Endothelial cell (in vitro differentiated cells): ENCODE measurements at places on chromosomes 1 and 21.

GRCh38 chr1:175287849-175288248, 95.3 kb upstream of the KIAA0040 start:
- DNase-seq, result no peak

DNA sequence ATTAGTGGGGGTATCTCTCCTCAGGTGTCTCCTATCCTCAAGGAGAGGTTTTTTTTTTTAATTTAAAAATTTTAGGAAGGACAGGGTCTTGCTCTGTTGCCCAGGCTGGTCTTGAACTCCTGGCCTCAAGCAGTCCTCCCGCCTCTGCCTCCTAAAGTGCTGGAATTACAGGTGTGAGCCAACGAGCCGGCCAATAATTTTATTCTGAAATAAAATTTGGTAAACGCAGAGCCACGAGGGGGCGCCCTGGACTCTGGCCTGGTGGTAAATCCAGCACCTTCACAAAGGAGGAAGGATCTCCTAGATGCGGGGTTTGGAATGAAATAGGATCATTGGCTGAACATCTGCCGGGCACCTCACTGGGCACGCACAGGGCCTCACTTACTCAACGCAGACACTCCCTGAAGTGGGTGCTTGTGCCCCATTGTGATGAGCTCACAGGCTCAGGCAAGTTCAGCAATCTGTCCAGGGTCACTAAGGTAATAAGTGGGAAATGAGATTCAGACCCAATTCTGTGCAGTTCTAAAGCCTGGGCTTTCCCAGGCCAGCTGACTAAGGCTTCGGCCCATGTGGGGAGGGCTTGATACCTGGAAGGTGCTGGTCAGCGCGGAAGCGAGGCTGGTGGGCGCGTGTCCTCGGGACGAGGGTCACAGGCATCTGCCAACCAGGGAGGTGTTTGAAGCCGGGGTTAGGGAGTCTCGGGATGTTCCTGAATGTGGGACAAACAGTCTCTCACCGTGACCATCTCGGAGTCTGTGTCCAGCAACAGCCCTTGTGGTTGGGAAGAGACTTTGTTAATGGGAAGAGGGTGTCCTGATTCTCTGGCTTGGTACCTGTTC, 32.7 kb upstream of the ETV3 start:
- peak; percentile 70 for DNase-seq

DNA sequence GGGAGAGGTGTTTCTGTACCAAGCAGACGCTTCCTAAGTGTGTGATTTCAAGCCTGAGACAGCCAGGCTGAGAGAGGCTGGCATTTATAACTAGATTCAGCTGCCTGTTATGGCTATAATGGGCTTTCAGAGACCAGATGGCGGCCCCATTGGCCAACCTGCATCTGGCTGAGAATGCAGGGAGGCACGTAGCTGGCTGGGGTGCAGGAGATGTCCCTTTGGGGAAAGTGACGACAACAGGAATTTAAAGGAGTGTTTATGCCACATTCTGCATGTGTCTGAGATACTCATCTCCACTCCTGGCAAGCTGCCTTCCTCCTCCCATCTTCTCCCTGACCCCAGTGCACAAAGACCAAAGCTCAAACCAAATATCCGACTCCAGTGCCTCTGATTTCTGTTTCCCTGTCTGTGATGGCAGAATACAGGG, 21.3 kb upstream of the CCDC190 start:
- DNase-seq, result no peak

DNA sequence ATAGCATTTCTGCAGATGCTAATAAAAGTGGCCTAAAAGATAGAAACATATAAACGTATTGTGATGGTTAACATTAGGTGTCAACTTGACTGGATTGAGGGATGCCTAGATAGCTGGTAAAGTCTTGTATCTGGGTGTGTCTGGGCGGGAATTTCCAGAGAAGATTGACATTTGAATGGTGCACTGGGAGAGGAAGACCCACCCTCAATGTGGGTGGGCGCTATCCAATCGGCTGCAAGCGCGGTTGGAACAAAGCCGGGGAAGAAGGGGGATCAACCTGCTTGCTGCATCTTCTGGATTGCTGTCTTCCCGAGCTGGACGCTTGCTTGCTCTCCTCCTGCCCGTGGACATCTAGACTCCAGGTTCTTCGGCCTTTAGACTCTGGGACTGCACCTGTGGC, 114.0 kb upstream of the ZNF644 start:
- no peak for DNase-seq

DNA sequence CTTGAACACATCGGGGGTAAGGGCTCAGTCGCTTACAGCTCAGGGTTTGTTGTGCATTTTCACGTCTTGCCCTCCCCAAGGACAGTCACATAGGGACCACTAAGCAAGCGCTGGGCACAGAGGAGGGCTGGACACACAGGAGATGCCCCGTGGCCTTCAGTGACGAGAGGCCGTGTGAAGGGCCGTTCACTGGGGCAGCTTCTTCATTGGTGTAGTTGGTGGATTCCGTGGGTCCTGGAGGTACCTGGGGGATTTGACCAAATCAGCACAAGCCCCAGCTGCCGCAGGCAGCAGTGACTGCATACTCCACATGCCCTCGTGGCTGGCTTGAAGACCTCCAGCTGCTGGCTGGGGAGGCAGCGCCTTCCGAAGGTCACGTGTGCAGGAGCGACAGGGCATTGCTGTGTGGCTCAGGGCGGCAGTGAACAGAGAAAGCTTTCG, 100.8 kb upstream of the C1orf174 start:
- DNase-seq, result no peak

DNA sequence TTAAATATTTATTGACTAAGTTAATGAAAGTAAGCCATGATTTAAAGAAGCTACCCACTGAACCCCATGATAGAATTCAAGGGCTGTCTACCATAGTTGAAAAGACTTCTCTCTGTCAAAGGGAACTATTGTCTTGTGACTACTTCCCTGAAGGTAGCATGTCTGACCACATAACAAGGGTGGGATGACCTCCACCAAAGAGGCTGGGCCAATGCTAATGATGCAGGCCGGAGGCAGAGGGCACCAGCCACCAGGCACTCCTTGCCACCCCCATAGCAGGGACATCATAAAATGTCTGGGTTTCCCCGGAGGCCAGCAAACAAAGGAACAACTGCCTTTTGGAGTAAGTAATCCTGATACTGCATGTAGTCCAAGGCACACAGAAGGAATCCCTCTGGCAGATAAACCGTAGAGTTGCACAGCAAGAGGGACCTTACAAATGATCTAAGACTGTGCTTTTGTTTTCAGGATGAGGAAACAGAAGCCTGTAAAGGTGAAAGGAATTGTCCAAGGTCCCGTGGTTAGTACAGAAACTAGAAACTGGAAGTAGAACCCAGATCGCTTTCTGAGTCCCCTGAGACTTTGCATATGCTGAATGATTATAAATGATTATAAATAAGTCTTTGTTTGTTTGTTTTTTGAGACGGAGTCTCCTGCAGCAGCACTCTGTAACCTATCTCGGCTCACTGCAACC, 33.5 kb upstream of the ITPKB start:
- DNase-seq, result no peak

GRCh38 chr1:151705146-151705545, 11.5 kb downstream of the CELF3 start:
- no peak for DNase-seq

GRCh38 chr1:185263292-185263691, 53.8 kb downstream of the IVNS1ABP start:
- DNase-seq, result no peak

DNA sequence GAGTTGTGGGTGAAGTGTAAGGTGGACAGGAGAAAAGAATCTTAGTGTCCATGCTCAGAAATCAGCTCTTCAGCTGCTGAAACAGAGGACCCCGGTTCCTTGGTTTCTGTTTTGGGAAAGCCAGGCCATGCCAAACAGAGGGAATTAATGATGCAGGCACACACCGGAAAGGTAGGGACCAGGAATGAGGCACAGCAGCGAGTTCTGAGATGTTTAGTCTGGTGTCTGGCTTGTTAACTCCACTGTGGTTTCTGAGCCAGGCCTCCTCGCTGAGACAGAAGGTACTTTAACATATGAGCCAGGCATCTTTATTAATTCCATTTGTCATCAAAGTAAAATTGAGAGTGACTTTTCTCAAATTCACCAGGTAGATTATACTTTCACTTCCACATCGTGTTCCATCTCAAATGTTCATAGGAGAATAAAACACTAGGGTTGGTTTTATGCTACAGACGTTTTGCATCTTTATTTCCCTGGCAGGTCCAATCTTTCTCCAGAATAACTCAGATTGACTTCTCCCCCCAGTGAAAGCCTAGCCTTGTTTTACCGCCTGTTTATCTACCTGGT, 23.5 kb downstream of the LRRC8D start:
- no peak for DNase-seq

- DNase-seq, result no peak
These were observed 11.7 kb downstream of the IQGAP3 start for GRCh38 chr1:156560585-156561163.

DNA sequence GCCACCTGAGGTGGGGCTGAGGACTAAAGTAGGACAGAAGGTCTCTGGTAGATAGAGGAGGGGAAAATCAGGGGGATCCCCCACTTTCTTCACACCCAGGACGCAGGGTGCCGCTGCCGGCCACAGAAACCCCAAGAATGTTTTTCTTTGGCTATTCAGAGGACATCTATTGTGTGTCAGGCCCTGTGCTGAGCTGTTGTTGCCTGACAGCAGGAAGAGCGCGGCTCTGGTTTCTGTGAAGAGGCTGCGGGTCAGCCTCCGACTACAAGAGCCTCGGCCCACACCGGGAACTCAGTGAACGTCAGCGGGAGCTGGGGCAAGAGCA, 407 bp upstream of the PIGV start:
- DNase-seq, result no peak

DNA sequence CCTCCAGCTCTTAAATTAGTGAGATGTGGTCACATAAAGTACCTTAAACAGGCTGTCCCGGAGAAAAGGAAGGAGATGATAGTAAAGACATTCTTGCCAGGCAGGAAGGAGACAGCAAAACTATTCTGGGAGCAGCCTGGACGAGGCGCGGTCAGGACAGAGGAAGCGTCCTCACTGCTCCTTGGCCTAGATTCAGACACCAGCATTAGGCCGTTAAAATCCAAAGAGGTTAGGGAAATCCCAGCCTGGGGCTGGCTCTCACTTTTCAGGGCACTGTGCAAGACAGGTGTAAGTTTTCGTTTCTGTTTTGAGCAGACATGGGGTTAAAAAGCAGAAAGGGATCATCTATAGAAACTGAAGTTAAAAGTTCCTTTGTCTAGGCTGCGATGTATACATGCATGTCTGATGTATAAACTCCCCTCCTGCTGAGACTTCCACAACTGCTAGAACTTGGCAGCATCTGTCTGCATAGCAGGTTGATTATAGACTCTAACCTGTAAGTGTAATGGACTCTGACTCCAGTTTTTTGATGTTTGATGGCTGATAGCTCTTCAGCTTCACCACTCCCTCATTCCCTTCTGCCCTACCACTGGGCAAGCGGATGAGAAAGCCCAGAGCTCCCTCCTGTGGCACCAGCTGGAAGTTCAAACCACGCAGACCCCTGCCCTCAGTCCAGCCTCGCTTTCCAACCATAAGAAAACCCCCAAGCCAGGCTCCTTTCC, 21.5 kb downstream of the STPG1 start:
- peak; percentile 80 for DNase-seq

DNA sequence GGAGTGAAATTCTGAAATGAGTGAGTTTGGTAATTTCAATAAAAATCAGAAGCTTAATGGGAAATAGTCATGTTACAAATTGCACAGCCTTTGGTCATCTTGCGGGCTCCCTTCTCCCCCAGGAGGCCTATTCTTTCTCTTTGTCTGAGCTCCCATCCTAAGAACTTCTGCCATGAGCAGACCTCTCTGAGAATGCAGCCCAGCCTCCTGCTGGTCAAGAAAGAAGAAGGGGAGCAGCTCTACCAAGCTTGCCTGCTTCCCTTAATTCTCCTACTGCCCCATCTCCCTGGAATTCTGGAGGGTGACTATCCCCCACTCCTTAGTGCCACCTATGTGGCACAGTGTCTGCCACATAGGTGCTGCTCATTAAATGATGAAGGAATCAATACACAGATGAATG, 300.7 kb upstream of the DAB1 start:
- DNase-seq, result no peak

GRCh38 chr21:33643658-33644311, 1.5 kb downstream of the ITSN1 start:
- DNase-seq, result peak; percentile 7

DNA sequence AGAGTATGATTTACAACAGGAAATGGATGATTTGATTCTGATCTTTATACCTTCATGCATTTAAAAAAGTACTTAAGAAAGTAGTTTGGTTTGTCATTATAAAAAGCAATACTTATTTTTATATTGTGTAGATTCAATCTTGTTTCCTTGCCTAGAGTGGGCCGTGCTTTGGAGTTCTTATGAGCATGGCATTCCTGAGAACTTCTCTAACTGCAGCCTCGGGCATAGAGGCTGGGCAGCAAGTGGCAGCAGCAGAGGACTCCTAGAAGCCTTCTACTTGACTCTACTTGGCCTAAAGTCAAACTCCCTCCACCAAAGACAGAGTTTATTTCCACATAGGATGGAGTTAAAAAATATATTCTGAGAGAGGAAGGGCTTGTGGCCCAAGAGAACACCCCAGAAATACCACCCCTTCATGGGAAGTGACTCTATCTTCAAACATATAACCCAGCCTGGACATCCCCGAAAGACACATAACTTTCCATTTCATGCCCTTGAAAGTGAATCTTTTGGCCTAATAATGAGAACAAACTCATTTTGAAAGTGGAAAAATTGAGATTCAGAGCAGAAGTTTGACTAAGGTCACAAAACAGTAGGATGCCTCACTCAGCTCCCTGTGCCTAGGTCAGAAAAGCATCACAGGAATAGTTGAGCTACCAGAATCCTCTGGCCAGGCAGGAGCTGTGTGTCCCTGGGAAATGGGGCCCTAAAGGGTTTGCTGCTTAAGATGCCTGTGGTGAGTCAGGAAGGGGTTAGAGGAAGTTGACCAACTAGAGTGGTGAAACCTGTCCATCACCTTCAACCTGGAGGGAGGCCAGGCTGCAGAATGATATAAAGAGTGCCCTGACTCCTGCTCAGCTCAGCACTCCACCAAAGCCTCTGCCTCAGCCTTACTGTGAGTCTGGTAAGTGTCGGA, at the start of gene IVL:
Gene IVL, plus strand, starts transcription at position 861 of the 916 bp plus-strand sequence. CDS start 1,252 bp downstream, outside the sequence.
- DNase-seq, result no peak

DNA sequence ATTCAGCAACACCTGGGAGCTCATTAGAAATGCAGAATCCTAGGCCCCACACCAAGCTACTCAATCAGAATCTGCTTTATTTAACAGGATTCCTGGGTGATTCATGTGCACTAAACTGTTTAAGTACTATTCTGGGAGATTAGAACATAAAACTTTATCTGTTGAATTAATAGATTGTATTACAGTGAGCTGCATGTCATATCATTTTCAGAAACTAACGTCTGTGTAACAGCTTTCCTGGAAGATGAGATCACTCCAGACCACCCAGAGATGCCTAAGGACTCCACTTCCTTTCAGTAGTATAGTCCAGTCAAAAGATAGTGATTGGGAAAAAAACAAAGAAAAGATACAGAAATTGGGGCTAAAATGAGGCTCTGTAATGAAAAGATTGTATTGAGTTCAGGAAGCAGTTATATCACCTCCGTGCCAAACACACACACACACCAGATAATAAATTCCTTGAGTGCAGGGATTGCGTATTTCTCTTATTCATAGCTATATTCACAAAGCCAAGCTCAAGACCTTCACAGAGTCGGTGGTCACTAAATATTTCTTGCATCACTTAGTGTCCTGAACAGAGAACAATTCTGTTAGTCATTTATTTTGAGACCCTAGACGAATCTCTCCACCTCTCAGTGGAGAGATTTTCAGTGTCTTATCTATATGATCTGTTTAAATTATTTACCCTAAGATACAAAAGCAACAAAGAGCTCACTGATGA, 178.2 kb downstream of the DSCAM start:
- DNase-seq, result no peak
